Activated CD4-positive, CD25-positive, alpha-beta regulatory T cell (primary cell): ENCODE measurements at places on chromosomes 5 and 9.

DNA sequence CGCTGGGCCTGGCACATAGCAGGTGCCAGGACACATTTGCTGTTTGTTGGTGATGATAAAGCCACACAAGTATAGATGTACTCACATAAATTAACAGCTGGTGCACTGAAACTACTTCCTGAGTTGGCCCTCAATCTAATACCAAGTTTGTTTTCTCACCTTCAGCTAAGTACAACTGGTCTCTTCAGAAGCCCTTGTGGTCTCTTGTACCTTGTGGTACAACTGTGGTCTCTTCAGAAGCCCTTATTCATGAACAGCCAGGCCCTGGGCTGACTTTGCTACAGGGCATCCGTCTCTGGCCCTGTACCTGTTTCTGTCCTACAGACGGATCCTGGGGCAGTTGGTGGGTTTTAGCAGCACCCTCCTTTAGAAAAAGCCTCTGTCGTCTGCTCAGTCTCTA is 81.5 kb downstream of the DAB2IP start:
- no peak for DNase-seq

GRCh38 chr5:28324174-28324573 is 1285.8 kb upstream of the CDH9 start:
- DNase-seq: no peak

DNA sequence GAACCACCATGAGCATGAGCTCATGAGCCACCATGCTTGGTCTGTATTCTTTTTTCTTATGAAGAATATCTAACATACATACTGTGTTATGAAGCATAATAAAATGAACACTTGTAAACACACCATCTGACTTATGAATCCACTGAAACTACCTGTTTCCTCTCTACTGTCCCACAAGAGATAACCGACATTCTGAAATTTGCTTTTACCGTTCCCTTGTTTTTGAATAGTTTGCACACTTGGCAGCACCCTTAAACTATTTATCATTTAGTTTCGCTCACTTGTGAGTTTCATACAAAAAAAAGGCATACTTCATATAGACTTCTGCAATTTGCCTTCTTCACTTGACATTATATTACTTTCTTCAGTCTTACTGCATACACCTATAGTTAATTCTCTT is 8.9 kb downstream of the LARS1 start:
- no peak for DNase-seq

GRCh38 chr5:151717416-151717815 is 30.7 kb upstream of the SPARC start:
- DNase-seq: no peak

DNA sequence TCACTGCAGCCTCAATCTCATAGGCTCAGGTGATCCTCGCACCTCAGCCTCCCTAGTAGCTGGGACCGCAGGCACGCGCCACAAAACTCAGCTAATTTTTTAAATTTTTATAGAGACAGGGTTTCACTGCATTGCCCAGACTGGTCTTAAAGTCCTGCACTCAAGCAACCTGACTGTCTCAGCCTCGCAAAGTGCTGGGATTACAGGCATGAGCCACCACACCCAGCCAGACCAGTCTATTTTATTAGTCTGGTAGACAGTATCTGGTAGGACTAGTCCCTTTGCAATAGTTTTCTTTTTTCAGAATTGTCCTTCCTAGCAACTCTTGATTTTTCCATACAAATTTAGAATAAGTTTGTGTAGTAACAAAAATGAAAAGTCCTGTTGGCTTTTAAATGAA is 14.1 kb upstream of the GPR150 start:
- DNase-seq: no peak

- DNase-seq: no peak
These were observed 163.6 kb upstream of the GRIN3A start for GRCh38 chr9:101902051-101902450.

DNA sequence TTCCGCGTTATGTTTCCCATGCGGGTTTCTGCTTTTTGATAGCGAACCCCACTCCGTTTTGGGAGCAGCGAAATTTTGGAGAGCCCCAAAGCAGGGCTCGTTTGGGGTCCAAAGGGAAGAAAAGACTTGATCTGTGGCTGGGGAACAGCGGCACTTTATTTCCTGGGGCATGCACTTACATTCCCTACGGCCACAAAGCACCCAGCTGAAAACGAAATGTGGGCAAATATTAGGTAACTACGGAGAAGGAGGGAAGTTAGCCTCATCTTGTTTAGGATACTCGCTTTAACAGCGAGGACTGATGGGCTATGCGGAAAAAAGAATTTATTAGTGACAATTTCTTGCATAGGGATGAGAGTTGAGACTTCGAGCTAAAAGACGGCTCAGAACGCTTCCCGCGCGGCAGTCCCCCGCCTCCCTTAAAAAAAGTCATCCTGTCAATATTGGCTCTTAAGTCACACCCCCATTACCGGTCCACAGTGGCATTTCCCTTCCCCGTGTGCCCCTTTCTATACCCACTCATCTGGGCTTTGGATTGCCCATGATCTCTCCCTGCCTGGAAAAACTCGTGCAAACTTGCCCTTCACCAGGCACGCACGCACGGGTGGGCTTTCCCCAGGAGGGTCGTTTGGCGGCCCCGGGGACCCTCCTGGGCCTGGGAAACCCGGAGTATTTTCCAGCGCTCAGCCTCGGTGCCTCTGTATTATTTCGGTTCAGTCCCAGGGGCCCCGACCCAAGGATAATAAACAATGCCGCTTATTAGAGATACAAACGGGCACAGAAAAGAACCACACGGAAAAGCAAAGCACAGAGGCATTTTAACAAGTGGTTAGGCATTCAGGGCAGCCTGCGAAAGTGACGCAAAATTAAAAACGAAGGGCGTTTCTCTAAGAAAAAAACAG is 35.8 kb upstream of the NFIB start:
- DNase-seq: no peak

- no peak for DNase-seq
These were observed 34.6 kb downstream of the PKD2L2 start for GRCh38 chr5:137923856-137924255.

- no peak for DNase-seq
These were observed 2.2 kb upstream of the NPR3 start for GRCh38 chr5:32708949-32709348.

- DNase-seq: no peak
These were observed 10.5 kb downstream of the PFDN1 start for GRCh38 chr5:140292212-140293036.

DNA sequence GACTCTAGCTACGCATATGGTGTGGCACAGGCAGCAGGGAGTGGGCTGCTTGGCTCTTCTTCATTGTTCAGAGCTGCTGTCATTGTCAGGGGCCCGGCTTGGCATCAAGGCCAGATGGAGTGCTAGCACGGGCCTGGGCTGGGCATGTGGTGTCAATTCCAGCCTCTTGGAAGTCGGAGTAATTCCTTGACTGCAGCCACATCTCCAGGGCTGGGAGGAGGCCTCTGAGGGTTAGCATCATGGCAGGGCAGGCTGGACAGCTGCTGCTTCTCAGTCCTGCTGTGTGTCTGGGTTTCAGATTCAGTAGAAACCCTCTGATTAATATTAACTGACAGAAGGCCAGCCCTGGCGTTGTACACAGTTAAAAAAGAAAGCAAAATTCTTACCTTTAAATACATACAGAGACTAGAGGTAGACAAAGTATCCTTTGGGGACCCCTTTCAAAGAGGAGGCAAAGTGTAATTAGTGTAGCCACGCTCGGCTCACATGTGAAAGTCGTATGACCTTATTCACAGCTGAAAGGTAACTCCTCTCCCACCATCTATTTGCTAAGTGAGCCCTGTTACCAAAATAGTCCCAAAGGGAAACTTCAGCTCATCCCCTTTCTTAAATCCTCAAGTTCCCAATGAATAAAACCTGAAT is 126.4 kb downstream of the DOCK2 start:
- DNase-seq: no peak

- DNase-seq: no peak
These were observed 43.3 kb downstream of the ZCCHC9 start for GRCh38 chr5:81344736-81345135.

GRCh38 chr9:109270441-109270840 is 50.4 kb downstream of the EPB41L4B start:
- no peak for DNase-seq

GRCh38 chr9:137301081-137301947 is 757 bp downstream of the NRARP start:
- DNase-seq: no peak

GRCh38 chr5:68088302-68088701 is 127.3 kb upstream of the PIK3R1 start:
- DNase-seq: no peak

GRCh38 chr5:141558150-141558549 is 60.6 kb downstream of the DIAPH1 start:
- no peak for DNase-seq

GRCh38 chr9:68887232-68887631 is 126.7 kb downstream of the PRKACG start:
- no peak for DNase-seq

GRCh38 chr5:168669668-168670378 is 90.7 kb upstream of the PANK3 start:
- DNase-seq: no peak

- DNase-seq: no peak
These were observed 181.7 kb upstream of the TLX3 start for GRCh38 chr5:171127314-171127713.

DNA sequence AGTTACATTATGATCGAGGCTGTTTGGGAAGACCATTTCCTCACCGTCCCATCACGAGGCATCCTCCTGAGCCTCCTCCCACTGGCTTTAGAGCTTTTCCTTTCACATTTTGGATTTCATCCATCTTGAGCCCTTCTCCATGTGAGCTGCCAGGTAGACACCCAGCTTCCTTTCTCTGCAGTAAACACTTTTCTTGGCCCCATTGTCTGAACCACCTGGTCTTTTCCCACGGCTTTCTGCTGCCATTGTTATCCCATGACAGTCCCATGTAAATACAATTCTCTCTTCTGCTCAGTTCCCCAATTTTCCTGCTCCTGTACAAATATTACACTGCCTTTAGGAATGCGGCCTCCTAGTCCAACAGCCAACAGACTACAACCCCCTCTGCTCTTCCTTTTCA is 24.1 kb downstream of the UBE2QL1 start:
- DNase-seq: no peak

DNA sequence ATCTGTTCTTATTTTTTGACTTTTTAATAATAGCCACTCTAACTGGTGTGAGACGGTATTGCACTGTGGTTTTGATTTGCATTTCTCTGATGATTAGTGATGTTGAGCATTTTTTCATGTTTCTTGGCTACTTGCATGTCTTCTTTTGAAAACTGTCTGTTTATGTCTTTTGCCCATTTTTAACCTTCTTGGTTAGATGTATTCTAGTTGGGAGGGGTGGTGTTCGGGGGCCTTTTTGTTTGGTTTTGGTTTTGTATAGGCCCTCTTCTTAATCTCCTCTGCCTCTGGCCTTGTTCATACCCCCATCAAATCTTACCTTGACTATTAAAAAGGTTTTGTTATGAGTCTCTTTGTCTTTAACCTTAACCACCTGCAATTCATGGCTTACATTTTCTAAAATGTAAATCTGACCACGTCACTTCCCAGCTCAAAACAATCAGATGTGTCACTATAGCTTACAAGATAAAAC is 107.8 kb upstream of the NR4A3 start:
- DNase-seq: no peak
